ENCODE measurements at places on chromosomes 13 and 19. TPM values are rescaled to one million over a fixed set of nuclear protein-coding genes. Genes with fewer than 3 reads are reported as not detected.

SERP2 gene
- total RNA-seq: not detected

TBC1D17 gene
- total RNA-seq: 25.5 TPM

FPR1 gene
- total RNA-seq: 6.2 TPM

NLRP9 gene
- total RNA-seq: not detected

SSBP4 gene
- 26.3 TPM for total RNA-seq

INAFM1 gene
- total RNA-seq: 16.8 TPM

SWSAP1 gene
- 1.4 TPM for total RNA-seq

DHRS12 gene
- 6.2 TPM for total RNA-seq

COL5A3 gene
- 0.98 TPM for total RNA-seq

IFI30 gene
- total RNA-seq: 9.1 TPM

NXNL1 gene
- not detected for total RNA-seq

ZNF749 gene
- total RNA-seq: 19.1 TPM

ELSPBP1 gene
- not detected for total RNA-seq
